ENCODE measurements at places on chromosomes 3 and 15.

DNA sequence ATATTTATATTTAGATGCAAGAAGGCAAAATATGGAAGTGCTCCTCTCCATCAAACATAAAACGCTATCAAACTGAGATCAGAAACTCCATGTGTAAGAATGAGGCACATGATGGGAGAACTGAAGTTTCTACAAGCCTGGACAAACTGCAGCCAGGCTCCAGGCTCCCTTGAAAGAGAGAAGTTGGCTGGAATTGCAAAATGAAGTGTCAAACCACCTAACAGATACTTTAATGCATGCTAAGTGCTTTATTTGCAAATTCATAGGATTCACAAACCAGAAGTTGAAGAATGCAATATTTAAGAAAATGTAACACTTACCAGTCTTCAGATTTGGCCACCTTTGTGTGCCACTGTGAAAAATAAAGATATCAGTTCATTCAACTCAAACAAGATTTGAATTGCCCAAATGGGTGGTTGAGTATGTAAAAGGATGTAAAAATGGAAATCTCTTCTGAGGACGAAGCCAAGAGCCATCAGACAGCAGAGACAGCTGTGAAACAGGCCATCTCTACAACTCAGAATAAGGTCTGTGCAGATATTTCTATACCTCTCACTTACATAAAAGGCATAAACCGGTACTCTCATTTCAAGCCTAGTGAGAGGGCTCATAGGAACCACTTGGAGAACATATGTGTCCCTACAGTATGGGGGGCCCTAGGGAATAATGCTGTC is 87.0 kb downstream of the DPPA2 start:
- no peak for DNase-seq

DNA sequence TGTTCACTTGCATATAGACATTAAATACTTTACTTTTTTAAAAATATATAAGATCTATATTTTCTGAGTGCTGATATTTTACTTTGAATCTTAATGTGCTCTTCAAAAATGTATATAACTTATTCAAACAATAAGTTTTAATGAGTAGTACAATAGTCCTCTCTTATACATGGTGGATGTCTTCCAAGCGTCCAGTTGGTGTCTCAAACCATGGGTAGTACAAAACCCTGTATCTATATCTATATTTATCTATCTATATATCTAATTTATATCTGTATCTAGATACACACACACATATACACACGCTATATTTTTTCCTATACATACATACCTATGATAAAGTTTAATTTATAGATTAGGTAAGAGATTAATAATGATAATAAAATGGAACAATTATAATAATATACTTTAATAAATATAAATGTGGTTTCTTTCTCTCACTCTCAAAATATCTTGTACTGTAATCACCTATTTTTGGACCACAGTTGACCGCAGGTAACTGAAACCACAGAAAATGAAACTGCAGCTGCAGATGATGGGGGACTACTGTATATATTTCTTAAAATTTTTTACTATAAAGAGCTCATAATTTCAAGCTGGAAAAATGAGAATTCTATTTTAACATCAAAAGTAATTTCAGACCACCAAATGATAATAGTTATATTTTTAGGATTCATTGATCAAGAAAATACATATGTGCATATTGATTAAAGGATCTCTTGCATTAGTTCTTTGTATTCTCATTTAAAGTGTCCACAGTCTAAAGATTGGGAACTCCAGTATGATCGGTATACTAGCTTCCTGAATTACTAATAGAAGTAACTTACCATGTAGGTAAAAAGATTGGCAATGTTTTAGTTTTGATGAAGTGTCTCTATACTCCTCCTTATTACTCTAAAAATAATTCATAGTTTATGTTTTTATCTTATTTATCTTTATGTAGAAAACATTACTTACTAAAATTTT is 215.1 kb upstream of the MLF1 start:
- no peak for DNase-seq

DNA sequence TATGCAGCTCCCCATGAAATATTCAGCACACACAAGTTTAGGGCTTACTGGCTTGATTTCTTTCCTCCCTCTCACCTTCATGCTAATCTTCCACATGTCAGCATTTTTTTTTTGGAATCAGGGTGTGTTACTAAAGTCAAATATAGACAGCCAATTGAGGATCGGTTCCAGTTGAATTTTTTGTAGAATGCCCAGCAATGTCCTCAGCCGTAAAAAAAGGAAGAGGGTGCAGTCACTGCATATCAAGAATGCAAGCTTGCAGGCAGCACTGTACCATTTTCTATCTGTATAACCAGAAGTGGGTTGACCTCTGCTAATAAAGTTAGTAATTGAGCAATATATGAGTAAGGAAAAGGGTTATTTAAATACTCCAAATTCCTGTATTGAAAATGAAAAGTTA is 51.4 kb upstream of the CHMP2B start:
- no peak for DNase-seq

GRCh38 chr3:177832880-177833279 is 635.6 kb upstream of the TBL1XR1 start:
- peak; percentile 43 for DNase-seq

GRCh38 chr3:194487289-194488054 is 670 bp upstream of the ATP13A3 start:
- no peak for DNase-seq
